ENCODE measurements at places on chromosomes 6 and 20. TPM values are rescaled to one million over a fixed set of nuclear protein-coding genes. Genes with fewer than 3 reads are reported as not detected.

- no peak overlapping the region for H3K27ac ChIP-seq
- DNase-seq, result no peak
Measured at GRCh38 chr20:50555662-50556061, 45.5 kb downstream of the PTPN1 start.

DNA sequence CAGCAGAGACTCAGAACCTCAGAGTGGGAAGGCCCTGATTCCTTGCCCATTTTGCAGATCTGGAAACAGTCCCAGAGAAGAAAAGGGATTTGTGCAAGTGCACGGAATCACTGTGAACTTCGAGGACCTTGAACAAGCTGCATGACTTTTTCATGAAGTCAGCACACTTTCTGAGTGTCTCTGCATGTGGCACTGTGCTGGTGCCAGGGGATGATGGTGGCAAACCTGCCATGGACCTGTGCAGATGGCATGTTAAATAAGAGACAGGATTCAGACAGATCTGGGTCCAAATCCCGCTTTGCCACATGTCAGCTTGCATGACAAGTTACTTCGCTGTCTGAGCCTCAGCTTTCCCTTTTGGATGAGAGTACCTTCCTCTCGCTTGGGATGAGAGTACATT is 26.8 kb downstream of the ZNF831 start:
- no peaks in the 10 kb centered on the region for H3K27me3 ChIP-seq
- DNase-seq, result peak; percentile 18
- no peak overlapping the region for H3K4me3 ChIP-seq
- peaks cover 13% of the 10 kb centered on the region for H3K4me1 ChIP-seq
- H3K27ac ChIP-seq, result no peak overlapping the region

GRCh38 chr20:24560571-24561491 is 91.4 kb downstream of the SYNDIG1 start:
- H3K4me1 ChIP-seq, result no peaks in the 10 kb centered on the region
- H3K36me3 ChIP-seq, result no peaks in the 10 kb centered on the region
- H3K27ac ChIP-seq, result no peak overlapping the region
- H3K27me3 ChIP-seq, result no peaks in the 10 kb centered on the region
- no peak overlapping the region for H3K4me3 ChIP-seq

DNA sequence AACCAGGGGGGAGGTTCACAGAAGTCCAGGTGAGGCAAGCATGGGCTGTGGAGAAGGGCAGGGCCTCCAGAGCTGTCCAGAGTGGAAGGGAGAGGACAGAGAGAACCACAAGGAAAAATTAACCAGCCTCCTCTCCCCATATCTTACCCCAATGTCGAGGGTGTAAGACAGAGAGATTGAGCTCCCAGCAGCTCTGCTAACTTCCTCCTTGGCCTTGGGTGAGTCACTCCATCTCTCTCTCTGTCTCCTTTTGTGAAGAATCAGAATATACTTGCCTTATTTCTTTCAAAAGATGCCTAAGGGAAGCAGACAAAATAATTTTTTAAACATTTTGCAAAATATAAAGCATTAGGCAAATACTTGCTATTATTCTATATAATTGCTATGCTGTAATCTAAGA is 58.3 kb upstream of the IYD start:
- no peaks in the 10 kb centered on the region for H3K27me3 ChIP-seq
- no peak overlapping the region for H3K4me3 ChIP-seq
- H3K36me3 ChIP-seq, result no peaks in the 10 kb centered on the region

DNA sequence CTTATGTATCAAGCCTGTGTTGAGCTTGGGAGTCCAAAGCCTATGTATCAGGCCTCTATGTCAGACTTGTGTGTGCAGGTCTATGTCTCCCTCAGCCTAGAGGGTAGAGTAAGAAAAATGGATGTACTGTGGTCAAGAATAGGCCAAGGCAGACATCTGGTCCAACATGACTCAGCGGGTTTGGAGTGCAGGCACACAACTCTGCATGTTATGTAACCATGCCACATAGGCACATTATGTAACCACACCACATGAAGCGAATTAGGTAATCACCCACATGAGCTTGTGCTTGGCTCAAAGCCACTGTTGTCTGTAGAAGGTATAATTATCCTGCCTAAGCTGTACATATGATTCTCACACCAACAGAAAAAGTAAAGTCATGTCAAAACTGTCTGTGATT is 1190.5 kb upstream of the EYS start:
- DNase-seq, result peak; percentile 45
- H3K27ac ChIP-seq, result no peak overlapping the region
- no peaks in the 10 kb centered on the region for H3K4me1 ChIP-seq
- H3K4me3 ChIP-seq, result peak overlapping the region; percentile 33
- H3K27me3 ChIP-seq, result no peaks in the 10 kb centered on the region

GRCh38 chr6:5786969-5787720 is 219.6 kb downstream of the NRN1 start:
- no peaks in the 10 kb centered on the region for H3K36me3 ChIP-seq
- peak; percentile 68 for DNase-seq
- no peaks in the 10 kb centered on the region for H3K4me1 ChIP-seq
- H3K27me3 ChIP-seq, result no peaks in the 10 kb centered on the region
- H3K27ac ChIP-seq, result no peak overlapping the region

DNA sequence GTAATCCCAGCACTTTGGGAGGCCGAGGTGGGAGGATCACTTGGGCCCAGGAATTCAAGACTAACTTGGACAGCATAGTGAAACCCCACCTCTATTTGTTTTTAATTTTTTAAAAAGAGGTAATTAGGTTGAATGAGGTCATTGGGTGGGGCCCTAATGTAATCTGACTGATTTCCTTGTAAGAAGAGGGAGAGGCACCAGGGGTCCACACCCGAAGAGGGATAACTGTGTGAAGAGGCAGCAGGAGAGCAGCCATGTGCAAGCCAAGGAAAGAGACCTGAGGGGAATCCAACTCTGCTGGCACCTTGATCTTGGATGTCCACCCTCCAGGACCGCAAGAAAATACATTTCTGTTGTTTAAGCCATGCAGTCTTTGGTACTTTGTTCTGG is 63.4 kb downstream of the QRSL1 start:
- no peak overlapping the region for H3K27ac ChIP-seq
- H3K4me1 ChIP-seq, result no peaks in the 10 kb centered on the region
- H3K27me3 ChIP-seq, result no peaks in the 10 kb centered on the region
- DNase-seq, result peak; percentile 51

DNA sequence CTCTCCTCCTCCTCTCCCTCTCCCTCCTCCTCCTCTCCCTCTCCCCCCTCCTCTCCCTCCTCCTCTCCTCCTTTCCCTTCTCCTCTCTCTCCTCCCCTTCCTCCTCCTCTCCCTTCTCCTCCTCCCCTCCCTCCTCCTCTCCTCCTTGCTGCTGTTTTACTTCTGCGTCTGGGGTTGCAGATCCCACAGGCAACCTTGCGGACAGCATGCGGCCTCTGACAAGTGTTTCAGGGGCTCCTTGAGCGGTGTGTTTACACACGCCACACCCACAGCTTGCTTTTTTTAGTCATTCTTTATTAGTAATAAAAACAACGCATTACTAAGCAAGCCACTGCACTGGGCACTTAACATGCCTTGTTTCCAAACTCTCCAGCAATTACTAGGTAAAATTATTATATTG is 81.9 kb downstream of the TFAP2C start:
- DNase-seq, result no peak
- no peak overlapping the region for H3K27ac ChIP-seq
- no peak overlapping the region for H3K4me3 ChIP-seq

- H3K27me3 ChIP-seq, result no peaks in the 10 kb centered on the region
- no peak overlapping the region for H3K27ac ChIP-seq
- no peak for DNase-seq
- peaks cover 10% of the 10 kb centered on the region for H3K4me1 ChIP-seq
- no peaks in the 10 kb centered on the region for H3K36me3 ChIP-seq
Measured at GRCh38 chr20:49420811-49421295, 61.6 kb downstream of the KCNB1 start.

DNA sequence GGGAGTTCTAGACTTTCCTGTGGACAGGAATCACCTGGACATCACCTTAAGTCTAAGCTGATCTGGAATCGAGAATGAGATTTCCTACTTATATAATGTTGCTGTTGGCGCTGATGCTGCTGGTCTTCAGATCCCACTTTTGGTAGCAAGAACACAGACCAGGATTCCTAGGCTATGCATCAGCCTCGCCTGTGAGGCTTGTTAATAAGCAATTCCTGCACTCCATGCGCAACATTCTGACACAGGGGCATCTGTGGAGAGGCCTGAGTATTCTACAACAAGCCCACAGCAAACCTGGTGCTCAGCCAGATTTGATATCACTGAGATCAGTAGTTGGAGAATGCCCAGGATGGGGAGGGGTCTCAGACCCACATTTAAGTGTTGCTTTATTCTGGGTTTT is 52.0 kb upstream of the TRIM26 start:
- no peak overlapping the region for H3K27ac ChIP-seq
- no peak for DNase-seq
- H3K27me3 ChIP-seq, result peaks cover 15% of the 10 kb centered on the region
- peaks cover 4% of the 10 kb centered on the region for H3K36me3 ChIP-seq
- no peak overlapping the region for H3K4me3 ChIP-seq

- DNase-seq, result no peak
- no peaks in the 10 kb centered on the region for H3K36me3 ChIP-seq
- no peak overlapping the region for H3K27ac ChIP-seq
- H3K4me1 ChIP-seq, result no peaks in the 10 kb centered on the region
- H3K4me3 ChIP-seq, result no peak overlapping the region
- H3K27me3 ChIP-seq, result no peaks in the 10 kb centered on the region
Measured at GRCh38 chr6:75532521-75532920, 38.9 kb upstream of the FILIP1 start.

Gene CYP39A1
- 1.1 TPM for total RNA-seq

Gene RIN2
- 19.6 TPM for total RNA-seq

Gene HLA-DQB2
- total RNA-seq, result not detected

Gene CITED2
- 77.8 TPM for total RNA-seq

Gene MYO6
- 94.1 TPM for total RNA-seq

Gene GJA1
- total RNA-seq, result 1,121 TPM

Gene ZBP1
- not detected for total RNA-seq
